Right cardiac atrium (tissue), 5 donors: ENCODE measurements at places on chromosomes 16 and 17. TPM values are rescaled to one million over a fixed set of nuclear protein-coding genes. Genes with fewer than 3 reads are reported as not detected.

- no peak for DNase-seq
These were observed 70.2 kb downstream of the IRF8 start for GRCh38 chr16:85969159-85969558.

- no peak for DNase-seq
These were observed 13.5 kb downstream of the ANKRD11 start for GRCh38 chr16:89476811-89477261.

- no peak for DNase-seq
These were observed 9.9 kb upstream of the FDXR start for GRCh38 chr17:74882517-74883240.

- peak; percentile 77 for DNase-seq
These were observed 8.2 kb upstream of the CIITA start for GRCh38 chr16:10868596-10869469.

GRCh38 chr16:10114409-10114808, 67.8 kb downstream of the GRIN2A start:
- no peak for DNase-seq

DNA sequence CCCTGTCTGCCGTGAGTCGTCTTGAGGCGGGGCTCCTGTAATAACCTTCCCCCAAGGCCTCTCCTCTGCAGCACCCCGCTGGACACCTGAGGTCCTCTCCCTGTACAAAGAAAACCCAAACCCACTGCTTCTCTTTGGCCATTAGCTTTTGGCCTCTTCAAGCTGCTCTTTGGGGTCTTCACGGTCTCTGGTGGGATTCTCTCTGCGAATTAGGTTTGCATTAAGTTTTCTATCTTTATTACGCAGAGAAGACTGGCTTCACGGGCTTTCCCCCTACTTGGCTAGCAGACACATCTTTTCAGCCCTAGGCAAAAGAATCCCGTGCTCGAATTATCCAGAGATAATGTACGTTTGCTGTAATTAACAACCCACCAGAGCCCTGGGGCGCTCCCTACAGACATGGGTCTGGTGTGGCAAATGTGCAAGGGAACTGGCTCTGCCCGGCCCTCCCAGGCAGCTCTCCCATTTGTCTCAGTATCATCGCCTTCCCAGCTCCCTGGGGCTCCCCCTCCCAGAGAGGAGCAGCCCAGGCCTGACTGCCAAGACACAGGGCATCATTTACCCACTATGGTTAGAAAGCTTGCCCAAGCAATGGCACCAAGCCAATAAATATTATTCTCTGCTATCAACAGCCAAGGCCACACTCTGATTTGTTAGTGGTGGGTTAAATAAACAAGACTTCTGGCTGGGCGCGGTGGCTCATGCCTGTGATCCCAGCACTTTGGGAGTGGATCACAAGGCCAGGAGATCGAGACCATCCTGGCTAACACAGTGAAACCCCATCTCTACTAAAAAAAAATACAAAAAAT, 24.7 kb upstream of the KLHDC4 start:
- DNase-seq = no peak

- peak; percentile 49 for DNase-seq
These were observed 47.4 kb downstream of the WDR45B start for GRCh38 chr17:82600731-82601446.

DNA sequence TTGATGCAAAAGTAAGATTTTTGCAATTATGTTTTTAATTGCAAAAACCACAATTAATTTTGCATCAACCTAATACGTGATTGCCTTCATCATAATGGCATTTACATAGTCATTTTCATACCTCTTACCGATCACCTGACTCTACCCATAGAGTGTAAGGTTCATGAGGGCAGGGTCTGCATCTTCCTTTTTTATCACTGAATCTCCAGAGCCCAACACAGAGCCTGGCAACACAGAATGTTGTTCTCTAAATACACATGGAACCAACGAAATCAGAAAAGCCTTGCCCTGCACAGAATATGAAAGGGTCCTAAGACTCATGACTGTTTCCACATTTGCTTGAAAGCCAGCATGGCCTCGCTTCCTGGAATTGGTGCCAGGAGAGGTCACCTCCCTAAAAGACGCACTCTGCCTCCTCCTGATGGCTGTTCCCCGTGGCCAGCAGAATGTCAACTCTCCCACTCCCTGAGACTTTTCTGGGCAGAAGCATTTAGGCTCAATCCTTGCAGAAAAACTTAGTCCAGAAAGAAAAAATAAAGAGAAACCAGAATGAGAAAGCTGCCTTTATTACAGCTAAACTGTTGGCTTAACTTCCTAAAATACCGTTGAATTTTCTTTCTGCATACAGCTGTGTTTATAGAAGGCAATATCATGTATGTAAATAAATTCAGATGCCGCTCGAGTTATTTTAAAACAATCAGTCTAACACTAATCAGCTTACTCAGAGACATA, 327.8 kb upstream of the MAF start:
- DNase-seq = peak; percentile 59

DNA sequence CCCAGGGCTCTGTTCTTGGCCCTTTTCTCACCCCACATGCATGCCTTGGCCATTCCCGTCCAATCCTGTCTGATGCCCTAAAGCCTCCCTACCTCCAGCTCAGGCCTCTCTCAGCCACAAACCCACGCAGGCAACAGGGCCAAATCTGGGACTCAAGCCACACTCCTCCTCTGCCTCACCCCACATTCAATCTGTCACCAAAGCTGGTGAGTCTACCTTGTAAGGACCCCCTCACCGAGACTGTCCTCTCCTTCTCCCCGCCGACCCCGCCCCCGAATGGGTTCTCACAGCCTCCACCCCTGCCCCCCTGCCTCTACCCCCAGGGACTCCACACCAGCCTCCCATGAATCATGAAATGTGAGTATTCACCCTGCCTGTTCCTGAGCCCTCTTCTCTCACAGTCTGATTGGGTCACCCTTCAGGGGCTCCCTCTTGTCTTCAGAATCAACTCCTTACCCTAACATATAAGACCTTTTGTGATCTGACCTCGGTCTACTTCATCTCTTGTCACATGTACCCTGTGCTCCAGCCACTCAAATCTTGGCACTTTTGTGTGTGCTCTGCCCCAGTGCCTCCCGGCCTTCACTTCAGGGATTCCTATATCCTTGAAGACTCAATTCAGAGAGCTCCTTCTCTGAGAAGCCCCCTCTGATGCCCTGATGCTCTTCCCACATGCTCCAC, 10.7 kb downstream of the EPOP start:
- no peak for DNase-seq

- peak; percentile 53 for DNase-seq
These were observed 7.2 kb downstream of the GRIN2C start for GRCh38 chr17:74852237-74853047.

DNA sequence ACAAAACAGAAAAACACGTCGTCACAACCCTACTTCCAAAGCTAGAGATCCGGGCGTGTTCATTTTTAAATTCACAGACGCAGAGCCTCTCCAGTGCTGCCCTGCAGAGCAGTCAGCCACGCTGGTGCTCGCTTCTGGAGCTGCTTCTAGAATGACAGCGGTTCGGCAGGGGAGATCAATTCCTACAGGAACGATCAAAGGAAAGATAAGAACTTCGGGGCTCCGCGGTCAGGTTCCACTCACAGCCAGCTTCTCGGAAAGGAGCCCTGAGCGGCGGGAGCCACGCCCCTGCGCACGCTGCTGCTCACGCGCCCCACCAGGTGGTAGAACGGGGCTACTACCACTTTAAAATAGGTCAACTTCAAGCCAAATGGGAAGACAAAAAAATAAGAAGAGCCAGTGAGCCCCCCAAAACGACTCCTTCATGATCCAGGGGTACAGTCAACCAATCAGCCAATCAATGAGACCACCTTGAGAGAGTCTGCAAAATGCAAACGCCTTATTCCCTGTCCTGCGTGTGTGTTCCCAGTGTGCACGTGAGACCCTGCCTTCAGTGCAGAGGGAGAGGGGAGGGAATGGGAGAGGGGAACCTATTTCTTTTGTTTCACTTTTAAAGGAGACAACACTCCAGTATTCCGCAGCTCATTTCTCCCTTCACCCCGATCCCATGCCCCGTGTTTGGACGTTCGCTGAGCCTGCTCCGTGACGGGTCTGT, 209.7 kb downstream of the RBFOX3 start:
- DNase-seq = peak; percentile 83

GRCh38 chr16:80480664-80481063, 60.1 kb upstream of the DYNLRB2 start:
- DNase-seq = no peak

GRCh38 chr17:37849617-37849972, 74.6 kb upstream of the TBC1D3K start:
- no peak for DNase-seq

- DNase-seq = peak; percentile 75
These were observed 81.1 kb downstream of the MAF start for GRCh38 chr16:79519448-79519847.

DNA sequence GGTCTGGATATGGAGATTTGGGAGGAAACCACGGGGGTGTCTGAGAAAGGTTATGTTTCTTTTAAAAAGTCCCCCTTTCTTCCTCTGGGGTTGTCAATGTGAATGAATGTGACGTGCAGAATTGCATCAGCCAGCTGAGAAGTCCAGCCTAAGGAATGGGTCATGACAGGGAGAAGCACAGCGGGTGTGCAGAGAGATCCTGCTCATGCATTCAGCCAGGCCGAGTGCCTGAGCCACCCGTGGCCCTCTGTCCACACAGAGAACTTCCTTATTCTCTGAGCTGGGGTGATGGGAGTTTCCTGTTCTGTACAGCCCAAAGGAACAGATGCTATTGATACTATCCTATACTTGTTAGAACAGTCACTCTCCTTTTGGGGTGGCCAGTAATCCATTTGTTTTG, 117.9 kb downstream of the CPPED1 start:
- DNase-seq = no peak

DNA sequence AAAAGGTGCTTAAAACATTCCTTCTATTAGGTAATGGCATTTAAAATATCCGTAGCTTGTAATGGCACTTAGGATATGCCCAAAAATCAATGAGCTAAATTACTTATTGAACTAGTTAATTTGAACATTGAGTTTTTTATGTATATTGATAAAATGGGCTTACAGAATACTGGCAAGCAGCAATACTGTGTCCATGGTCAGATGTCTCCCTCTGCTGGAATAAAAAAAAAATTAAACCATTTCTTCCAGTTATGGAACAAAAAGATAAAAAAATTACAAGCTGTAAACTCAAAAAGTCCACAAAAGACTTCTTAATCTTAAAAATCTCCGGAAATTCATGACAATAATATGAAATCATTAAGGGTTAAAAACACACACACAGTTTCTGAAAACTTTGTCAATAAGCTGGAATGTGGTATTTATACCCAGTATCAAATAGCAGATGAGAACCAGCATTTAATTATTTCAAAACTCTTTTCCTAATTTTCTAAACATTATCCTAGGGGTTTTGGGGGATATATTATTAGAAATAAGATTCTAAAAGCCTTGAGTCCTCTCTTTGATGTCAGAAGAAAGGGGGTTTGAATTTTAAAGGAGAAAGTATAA, 21.5 kb upstream of the PSMD7 start:
- DNase-seq = no peak

DNA sequence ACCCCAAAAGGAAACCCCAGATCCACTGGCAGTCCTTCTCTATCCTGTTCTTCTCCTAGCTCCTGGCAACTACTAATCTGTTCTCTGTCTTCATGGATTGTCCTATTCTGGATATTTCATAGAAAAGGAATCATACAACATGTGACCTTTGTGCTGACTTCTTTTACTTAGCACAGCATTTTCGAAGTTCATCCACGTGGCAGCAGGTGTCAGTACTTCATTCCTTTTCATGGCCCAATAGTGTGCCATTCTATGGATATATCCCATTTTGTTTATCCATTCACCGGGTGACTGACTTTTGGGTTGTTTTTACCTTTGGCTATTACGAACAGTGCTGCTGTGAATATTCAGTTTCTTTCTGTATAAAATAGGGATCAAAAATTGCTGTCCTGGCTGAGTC, 10.4 kb upstream of the FA2H start:
- no peak for DNase-seq

DNA sequence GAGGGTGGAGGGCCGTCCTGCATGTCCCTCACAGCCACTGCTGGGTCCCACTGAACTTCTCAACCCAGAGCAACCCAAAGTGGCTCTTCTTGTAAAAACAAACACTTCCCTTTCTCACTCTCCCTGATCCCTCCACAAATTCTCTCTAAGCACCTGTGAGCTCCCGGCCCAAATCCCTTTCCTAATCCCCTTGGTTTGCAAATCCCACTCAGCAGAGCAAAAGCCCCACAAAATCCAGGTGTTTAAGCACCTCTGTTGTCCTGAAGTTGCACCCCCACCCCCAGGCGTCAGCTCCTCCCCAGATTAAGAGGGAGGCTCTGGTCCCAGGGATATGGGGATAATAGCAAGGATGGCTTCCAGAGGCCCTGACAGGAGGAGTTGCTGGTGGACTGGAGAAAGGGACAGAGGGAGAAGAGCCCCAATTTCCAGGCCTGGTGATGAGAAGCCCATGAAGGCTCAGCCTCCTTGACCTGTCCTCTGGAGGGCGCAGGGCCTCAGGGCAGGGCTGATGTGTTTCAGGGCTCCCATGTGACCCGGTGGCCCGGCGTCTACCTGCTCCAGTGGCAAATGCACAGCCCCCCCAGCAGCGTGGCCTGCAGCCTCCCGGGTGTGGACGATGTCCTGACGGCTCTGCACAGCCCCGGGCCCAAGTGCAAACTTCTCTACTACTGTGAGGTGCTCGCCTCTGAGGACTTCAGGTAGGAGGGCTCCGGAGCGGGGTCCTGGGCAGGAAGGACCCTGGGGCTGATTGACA, 23.0 kb downstream of the NAGPA start:
- DNase-seq = no peak

DNA sequence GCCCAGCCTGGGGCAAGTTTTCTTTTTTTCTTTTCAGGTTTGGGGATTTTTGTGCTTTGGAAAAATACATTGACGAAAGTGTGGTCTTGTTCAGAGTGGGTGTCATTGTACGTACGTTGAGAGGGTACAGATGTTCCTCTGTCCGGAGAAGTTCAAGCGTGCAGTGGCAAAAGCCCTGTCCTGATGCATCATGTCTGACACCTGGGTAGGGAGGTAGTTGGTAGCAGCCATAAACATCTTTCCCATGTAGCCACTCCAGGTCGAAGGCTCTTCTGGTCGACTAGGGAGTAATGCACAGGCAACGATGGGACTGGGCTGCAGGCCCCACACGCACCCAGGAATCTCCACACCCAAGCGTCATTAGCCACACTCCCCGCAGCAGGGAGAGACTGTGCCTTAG, 27.4 kb downstream of the WIPI1 start:
- no peak for DNase-seq

GRCh38 chr16:53955221-53955875, 251.4 kb downstream of the FTO start:
- DNase-seq = no peak

GRCh38 chr17:31803494-31804213, 55.4 kb downstream of the COPRS start:
- no peak for DNase-seq

- peak; percentile 83 for DNase-seq
These were observed 13.0 kb downstream of the SARM1 start for GRCh38 chr17:28384281-28385036.

GRCh38 chr17:78324391-78325075, 35.3 kb downstream of the SOCS3 start:
- DNase-seq = peak; percentile 96

Gene PLSCR3
- 25.9 TPM for polyA plus RNA-seq

Gene KIF22
- 89.6 TPM for polyA plus RNA-seq

Gene CEMP1
- 0.27 TPM for polyA plus RNA-seq

Gene FN3K
- 57.6 TPM for polyA plus RNA-seq

Gene ZNF597
- polyA plus RNA-seq = 0.88 TPM

Gene SENP3
- polyA plus RNA-seq = 45.2 TPM

Gene MRPL58
- 62.6 TPM for polyA plus RNA-seq

Gene CIITA
- 7.3 TPM for polyA plus RNA-seq

Gene KRTAP4-1
- polyA plus RNA-seq = not detected

Gene KRT17
- 0.09 TPM for polyA plus RNA-seq

Gene LRRC37B
- 3.7 TPM for polyA plus RNA-seq

Gene SLFN14
- not detected for polyA plus RNA-seq

Gene KRT25
- not detected for polyA plus RNA-seq
